Ecto neural progenitor cell (in vitro differentiated cells): ENCODE measurements at places on chromosomes 4 and X.

- peak; percentile 44 for DNase-seq
Observed at GRCh38 chrX:152901816-152902501, 4.1 kb downstream of the ZNF185 start.

DNA sequence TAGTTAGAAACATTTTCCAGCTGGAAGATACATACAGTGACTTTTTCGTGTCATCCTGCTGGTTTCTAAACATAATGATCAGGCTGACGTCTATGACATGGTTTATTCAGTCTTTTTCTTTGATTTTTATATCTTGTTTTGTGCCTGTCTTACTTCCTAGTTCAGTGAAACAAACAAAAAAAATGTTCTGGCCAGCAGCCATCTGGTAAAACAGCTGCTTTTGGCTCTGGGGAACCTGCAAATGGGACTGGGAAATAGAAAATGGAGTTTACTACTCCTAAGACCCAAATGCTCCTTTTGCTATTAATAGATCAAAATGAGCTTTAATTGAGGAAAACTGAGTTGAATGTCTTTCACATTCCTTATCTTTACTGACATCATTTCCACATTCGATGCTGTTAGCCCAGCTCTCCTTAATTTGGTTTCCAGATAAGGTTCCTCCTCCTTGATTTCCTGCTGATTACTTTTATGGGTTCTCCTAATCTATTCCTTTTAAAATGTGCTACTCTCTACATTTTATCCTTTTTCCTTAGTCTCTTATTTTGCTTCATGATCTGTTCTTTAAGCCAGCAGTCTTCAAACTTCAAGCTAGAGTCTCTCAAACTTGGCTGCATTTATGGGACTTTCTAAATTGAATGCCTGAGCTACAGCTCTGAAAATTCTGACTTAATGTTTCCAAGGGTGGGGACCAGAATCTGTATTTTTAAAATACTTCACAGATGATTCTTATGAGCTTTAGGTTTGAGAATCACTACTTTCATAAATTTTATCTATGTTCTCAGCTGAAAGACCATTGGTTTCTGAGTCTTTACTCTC, 499.5 kb downstream of the ANKRD50 start:
- DNase-seq: no peak

DNA sequence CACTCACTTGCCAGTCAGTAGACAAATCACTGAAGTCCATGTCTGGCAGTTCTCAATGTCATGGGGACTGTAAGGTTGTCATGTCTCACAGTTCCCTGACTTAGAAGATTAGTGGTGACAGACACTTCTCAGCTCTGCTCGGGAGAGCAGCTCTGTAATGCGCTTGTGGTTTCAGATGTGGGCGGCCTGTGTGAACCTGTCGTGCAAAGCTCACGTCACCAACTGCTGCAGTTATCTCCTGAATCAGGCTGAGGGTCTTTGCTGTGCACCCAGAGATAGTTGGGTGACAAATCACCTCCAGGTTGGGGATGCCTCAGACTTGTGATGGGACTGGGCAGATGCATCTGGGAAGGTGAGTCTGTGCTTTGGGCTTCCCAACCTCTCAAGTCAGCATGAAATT, at the start of gene IL9R:
Gene IL9R (plus strand): TSS at position 261 of the 400 bp plus-strand sequence. CDS start 64 bp downstream, at position 325.
- no peak for DNase-seq

DNA sequence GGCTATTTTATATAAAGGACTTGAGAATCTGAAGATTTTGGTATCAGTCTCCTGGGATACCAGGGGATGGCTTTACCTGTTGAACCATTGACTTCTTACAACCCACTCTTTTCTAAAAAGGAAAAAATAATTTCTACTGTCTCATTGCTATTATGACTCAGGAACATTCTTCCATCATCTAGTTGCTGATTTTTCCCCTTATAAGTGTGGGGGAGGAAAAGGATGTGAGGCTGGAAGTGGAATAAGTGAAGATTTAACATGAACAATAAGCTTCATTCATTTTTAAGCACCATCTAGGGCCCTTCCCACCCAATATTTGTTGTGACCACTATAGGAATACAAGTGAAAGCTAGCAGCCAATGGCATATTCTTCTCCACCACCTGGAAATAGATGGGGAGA, 10.6 kb upstream of the MND1 start:
- no peak for DNase-seq

GRCh38 chr4:179097741-179098140, 1655.5 kb upstream of the AGA start:
- peak; percentile 54 for DNase-seq

- no peak for DNase-seq
Observed at GRCh38 chr4:184122631-184123408, 94.9 kb downstream of the ENPP6 start.

GRCh38 chr4:167114416-167114971, 119.8 kb downstream of the SPOCK3 start:
- DNase-seq: no peak

DNA sequence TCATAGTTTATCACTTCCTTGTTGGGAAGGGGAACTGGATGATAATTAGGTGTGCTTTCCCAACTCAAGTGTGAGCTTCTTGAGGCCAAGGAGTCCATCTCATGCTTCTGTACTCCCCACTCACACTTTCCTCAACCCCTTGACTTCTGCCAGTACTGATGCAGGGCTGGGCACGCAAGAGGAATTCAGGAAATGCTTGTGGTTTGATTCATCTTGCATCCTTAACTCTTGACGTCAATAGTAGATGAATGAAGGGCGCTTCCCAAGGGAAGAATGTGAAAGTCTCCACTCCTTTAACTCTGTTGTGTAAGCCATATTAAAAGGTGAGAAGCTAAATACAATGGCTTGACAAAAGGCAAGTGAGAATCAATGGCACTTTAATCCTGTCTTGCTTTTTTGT, 101.8 kb downstream of the AGTR2 start:
- no peak for DNase-seq

GRCh38 chrX:119008110-119008744, 33.8 kb downstream of the LONRF3 start:
- no peak for DNase-seq

DNA sequence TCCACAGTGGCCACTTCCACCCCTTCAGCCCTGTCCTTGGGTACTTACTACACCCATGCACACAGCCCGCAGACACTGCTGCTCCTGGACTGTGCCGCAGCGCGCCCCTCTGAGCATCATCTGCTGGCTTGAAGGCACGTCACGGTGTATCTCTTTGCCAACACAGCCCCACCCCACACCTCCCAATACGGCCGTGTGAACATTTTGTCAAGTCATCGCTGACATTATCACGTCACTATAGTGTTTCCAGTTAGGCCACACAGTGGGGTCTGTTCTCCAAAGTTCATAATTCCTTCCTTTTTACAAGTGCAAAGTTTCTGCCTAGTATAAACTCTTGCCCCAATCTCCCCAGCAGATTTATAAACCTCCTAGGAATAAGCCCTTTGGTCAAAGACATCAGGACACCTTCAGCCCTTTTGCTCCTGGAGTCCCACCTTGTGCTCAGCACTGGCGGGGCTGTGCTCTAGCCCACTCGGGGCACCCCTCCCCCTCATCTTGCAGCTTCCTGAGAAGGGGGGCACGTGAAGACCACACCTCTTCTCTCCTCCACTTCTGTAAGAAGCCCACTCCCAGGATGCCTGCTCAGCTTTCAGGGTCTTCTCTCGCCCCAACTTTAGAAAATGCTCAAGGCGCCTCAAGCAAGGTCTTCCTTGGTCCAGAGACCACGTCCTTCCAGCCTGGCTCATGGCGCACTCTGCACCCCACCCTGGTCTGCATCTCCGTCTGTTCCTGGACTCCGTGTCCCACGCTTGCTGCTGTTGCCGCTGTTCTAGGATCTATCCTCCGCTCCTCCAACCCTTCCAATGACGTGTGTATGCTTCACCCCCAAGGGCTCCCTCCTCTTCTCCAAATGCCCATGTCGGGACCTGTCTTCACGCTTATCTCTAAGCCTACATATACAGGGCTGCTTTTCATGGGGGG, 7.2 kb downstream of the FAM53A start:
- DNase-seq: no peak

DNA sequence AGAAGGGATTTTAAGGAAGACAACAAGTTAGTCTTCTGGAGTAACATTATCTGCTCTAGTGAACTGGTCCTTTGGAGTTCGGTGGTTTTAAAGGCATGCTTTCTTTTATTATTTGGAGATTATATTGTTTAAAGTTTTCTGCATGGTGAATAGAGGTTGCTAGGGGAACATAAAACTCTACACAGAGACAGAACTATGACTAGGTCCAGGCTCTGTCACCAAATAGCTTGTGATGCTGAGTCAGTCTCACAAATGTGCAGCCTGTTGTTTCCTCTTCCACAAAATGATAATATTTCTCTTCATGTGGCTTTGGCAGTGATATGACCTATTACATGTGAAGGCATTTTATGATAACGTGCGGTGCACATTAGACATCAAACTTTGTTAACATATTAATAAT, 132.6 kb downstream of the PACRGL start:
- no peak for DNase-seq

DNA sequence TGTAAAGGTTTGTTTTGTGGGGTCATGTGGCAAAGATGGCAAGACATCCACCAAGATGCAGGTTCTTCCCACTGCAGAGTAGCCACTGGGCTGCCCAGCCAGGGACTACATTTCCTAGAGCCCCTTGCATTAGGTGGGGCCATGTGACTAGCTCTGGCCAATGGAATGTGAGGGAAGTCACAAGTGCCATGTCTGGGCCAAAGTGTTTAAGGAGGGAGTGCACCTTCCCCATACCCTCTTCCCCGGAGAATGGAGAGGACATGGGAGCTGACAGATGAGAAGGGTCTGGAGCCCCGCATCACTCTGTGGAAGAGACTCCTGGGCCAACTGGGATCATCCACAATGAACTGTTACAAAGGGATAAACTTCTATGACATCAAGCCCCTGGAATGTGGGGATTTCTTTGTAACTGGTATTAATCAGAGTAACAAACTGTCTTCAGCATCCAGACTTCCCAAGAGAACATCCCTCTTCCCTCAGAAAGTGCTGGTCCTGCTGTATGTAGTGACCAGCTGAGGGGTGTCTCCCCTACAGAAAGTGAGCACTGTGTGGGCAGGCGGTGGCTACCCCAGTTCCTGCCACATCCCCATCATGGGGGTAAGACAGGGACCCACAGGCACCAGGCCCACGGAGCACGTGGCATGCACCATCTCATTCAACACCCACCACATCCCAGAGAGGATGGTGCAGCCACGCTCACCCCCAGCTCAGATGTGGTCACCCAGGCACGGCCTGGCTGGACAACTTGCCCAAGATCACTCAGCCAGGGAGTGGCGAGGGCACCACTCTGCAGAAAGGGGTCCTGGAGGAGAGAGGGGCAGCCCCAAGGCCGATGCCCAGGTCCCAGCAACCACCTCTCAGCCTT, 10.9 kb downstream of the PPP2R2C start:
- peak; percentile 42 for DNase-seq

- peak; percentile 76 for DNase-seq
Observed at GRCh38 chr4:173505924-173506518, 24.0 kb downstream of the HAND2 start.

- no peak for DNase-seq
Observed at GRCh38 chr4:110533940-110534339, 58.0 kb downstream of the ENPEP start.

GRCh38 chr4:158211222-158211621, 936 bp downstream of the TMEM144 start:
- DNase-seq: no peak

DNA sequence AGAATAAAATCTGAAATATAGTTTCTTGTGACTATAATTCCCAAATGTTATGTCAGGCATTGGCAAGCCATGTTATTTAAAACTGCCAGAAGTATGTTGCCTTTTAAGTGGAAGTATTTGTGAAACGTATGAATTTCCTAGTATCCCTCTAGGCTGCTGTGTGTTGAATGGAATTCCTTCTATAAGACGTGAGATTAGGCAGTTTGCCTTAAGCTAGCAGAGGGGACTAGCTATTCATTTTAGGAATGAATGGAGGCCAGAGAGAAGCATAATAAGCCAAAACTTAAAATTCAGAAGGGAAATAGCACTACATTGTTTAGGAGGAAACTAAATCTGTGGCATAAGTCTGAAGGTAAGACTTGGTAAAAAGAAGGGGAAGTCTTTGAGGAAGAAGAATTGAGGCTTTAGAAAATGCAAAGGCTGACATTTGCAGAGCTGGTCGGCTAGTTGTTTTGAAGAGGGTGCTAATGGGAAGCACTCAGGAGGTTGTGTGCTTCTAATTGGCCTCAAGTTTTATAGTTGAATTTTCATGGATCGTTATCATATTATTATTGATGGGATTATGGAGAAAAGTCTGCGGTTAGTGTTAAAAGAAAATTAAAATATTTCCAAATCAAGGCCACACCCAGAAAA, 57.1 kb downstream of the TMEM131L start:
- no peak for DNase-seq

- DNase-seq: no peak
Observed at GRCh38 chr4:174946246-174946645, 28.1 kb downstream of the ADAM29 start.

- no peak for DNase-seq
Observed at GRCh38 chrX:110322603-110323002, 4.7 kb upstream of the AMMECR1 start.

GRCh38 chr4:37002625-37003024, 241.9 kb upstream of the NWD2 start:
- DNase-seq: no peak

- DNase-seq: no peak
Observed at GRCh38 chrX:112306027-112306426, 223.5 kb upstream of the TRPC5 start.

GRCh38 chr4:66186095-66186494, 515.8 kb upstream of the EPHA5 start:
- no peak for DNase-seq

DNA sequence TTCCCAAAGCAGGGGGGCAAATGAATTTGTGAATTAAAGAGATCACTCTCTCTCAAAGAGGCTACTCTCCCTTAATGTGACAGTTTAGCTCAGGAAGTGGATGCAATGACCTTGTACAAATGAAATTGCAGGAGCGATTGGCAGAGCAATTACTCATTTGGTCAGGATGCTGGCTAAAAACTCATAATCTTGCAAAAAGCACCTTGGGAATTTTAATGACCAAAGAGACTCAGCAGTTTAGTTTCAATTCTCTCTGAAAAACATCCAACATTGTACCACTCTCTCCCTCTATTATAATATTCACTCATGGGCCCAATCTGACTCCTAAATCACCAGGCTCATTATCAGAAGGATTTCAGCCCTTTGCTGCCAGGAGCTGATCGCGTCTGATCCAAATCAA, 26.1 kb downstream of the PDGFC start:
- no peak for DNase-seq

DNA sequence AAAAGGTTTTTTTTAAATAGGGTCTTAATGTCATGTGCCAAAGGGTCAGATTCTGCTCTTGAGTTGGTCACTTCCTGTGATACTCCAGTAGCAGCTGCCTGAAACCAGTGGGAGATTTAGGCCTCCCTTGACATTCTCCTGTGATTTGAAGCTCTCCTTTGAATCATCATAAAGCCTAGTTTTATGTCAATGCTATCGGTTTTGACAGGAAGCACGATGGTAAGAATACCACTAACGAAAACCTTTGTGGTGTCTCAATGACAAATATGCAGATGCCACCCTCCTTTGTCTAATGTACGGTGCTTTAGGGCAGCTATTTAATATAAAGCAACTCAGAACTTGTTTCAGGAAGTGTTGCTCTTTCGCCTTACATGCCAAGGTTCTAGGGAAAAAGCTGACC, 44.2 kb downstream of the CCNI start:
- no peak for DNase-seq
